IMR-90 (cell line): ENCODE measurements at places on chromosomes 4 and X.

GRCh38 chrX:118976599-118977340 lies 2.4 kb downstream of the LONRF3 start:
- DNase-seq: no peak

- DNase-seq: no peak
These were observed 961.7 kb downstream of the RPA4 start for GRCh38 chrX:97845451-97845850.

DNA sequence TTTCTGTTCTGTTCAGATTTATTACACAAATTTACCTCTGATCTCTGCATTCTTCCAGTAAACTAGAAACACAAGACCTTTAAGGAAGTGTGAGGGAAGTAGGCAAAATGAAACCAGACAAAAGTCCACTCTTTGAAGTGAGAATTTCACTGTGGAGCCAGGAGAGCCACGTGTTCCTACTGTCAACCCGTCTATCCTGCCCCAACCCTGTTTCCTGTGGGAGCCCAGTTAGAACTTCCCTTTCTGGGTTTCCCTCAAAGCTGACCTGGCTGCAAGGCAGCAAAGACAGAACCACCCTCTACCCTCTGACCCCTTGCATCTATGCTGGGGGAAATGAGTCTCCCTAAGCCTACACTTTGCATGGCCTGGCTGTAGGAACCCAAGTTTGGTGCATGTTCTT lies 40.0 kb downstream of the TMEM144 start:
- no peak for DNase-seq

DNA sequence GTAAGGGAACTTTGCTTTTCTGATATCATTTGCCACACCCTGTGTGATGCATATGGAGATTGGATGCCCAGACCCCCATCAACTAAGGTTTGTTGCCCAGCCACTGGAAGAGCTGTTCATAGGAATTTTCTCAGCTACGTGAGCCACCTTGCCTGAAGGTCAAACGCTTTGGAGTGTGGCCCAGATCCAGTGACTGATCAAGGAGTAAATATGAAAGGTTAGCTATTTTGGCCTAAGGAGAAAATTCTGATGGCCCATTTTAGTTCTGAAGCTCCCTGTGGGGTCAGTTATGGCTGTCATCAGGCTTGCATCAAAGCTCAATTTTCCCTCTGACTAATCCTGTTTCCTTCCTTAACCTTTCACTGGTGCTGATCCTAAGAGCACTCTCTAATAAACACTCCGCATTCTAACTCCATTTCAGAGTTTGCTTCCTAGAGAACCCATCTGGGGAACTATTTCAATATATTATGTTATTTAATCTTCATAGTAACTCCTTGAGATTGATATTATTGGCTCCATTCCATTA lies 407.7 kb downstream of the SPRY1 start:
- no peak for DNase-seq

DNA sequence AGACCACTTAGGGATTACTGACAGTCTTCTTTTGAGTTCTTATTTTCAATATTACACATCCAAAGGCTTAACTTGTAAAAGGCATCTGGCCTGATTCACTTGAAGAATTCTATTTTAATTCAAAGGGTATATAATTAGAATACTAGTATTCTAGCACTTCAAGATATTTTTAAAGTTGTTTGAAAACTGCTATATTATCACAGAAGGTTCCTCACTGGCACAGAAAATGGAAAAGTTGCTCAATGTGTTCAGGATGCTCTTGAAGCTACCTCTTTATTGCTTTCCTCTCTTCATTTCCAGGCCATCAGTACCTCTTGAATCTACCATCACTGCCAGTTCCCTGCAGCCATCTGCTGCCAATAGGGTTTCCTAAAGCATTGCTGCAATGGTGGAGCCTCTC lies 271.4 kb downstream of the KCNIP4 start:
- no peak for DNase-seq

DNA sequence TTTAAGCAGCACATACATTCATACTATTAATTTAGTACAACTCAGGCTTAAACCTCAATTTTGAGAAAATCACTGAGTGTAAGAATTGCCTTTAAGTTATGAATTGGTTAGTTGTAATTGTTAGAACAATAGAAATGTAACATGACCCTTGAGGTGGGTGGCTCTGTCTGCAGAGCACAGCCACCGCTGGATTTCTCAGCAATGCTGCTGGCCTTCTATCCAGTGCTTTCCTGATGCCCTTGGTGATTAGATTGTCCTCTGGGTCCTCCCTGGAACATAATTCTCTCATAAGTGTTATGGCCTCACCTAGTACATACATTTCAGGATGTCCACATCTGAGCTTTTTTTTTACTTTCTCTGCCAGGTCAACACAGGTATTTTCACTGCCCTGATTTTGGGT lies 213.2 kb downstream of the SLC7A11 start:
- DNase-seq: no peak

DNA sequence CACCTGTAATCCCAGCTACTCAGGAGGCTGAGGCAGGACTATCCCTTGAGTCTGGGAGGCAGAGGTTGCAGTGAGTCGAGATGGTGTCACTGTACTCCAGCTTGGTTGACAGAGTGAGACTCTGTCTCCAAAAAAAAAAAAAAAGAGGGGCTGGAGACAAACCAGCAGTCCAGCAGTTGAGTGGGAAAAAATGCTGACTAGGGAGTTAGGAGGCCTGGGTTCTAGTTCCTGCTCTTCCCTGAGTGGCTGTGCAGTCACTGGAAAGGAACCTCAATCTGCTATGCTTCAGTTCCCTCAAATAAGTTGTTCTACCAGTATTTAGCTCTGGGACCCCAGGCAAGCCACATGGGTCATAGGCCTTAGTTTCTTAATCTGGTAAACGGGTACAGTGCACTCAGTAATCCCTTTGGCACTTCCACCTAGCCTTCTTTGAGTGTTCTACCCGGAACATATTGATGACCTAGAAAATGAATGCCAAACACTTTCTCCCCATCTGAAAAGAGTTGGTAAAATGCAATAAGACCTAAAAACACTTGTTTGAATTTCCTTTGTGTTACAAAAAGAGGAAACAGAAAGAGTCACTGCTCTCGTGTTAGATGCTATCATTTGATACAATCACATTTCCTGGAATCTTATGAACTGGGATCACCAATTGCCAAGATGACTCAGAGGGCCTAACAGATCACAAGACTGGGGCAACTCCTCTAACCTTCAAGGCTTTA lies 99.3 kb upstream of the EGFL6 start:
- peak; percentile 75 for DNase-seq

GRCh38 chr4:54400802-54401201 lies 171.7 kb downstream of the PDGFRA start:
- peak; percentile 80 for DNase-seq

DNA sequence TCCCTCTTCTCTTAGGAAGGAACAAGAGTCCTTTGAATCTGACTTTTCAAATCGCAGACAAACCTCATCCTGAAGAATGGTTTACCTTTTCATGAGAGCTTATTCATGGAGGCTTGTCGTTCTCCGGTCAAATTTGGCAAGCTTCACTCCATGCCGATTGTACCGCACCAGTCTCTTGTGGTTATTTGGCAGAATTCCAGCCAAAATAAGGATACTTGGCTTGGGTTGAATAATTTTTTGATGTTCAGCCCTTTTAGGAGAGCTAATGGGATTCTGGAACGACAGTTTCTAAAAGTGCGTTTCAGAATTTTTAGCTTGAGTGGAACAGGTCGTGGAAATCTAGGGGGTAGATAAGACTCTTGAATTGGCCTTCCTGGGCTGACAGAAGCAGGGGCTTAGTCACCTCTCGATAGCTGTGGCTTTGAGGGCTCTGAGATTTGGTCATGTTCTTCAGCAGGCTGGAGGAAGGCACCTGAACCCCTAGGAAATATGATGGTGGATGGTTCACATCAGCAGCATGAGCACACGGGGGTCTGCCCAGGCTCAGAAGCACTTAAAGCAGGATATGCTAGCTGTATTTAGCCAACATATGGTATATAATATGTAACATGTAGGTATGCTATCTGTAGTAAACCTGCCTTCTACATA lies 1.5 kb downstream of the KLHL2 start:
- DNase-seq: no peak

GRCh38 chr4:85084371-85085094 lies 118.0 kb upstream of the WDFY3 start:
- peak; percentile 75 for DNase-seq

- DNase-seq: no peak
These were observed 17.5 kb downstream of the SH3BP2 start for GRCh38 chr4:2810388-2810787.

GRCh38 chr4:21947791-21948346 lies 703 bp downstream of the KCNIP4 start:
- no peak for DNase-seq

GRCh38 chrX:13741695-13742094 lies 7.1 kb downstream of the OFD1 start:
- DNase-seq: no peak

- DNase-seq: no peak
These were observed 1991.1 kb downstream of the ARAP2 start for GRCh38 chr4:34253239-34253638.
